ENCODE measurements at places on chromosomes 12 and 14.

- DNase-seq = no peak
Measured at GRCh38 chr12:103852498-103852997, 11.5 kb upstream of the NT5DC3 start.

DNA sequence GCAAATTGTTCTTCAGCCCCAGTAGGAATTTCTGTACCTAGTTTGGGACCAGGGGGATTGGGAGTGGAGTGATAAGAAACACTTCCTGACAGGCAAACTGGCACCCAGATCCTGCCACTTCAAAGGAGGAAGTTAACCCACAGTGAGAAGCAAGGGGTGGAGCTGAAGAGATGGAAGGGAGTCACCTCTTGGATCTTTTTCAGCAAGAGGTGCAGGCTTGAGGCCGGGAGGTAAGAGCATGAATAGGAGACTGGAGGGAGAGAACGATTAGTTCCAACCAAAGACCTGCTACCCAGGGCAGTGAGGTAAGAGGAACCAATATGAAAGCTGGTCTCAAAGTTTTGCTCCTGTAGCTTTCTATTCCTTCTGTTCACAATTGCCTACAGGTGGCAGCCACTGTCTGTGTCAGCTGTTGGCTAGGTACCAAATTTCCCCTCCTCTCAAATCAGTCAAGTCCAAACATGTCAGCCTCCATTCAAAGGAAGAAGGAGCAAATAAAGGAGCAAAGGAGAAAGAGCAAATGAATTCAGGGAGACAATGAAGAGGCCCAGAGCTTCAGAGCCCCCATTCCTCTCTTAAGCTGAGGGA is 14.9 kb upstream of the TAC3 start:
- DNase-seq = no peak

GRCh38 chr14:71694591-71695530 is 237.4 kb upstream of the RGS6 start:
- no peak for DNase-seq

DNA sequence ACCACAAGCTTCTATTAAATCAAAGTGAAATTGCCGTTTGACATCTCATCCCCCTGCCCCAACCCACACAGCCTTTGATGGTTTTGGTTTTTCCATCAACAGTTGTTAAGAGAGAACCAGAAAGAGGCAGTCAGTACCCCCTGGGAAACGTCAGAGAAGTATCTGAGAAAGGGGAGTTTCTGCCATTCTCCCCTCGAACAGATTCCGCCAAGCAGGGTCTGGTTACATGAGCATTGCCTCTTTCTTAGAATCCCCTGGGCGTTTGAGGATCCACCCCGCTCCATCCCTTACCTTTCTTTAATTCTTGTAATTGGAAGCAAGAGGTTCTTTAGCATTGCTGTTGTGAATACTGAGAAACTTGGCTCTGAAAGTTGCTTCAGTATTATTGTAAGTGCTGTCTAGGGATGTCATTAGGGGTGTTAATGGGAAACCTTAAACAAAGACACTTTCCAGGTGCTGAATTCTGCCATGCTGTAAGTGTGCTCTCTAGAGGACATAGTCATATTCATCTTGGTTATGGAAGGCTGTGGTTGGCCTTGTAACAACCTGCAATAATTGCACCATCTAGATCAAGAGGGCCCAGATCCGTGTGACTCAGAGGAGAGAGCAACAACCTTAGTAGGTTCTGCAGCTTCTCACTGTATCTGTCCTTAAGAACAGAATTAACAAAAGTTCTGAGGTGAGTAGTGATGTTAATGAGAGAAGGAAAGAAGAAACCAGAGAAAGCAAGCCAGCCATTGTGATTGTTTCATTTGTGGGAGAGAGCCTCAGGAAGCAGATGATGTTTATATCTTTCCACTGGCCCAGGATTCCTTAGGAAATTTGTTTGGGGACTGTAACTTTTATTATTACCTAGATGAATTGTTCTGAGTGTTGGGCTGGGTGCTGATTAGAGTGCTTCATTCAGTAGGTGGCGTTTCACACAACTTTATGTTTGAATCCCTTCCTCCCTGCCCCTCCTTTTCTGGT is 9.0 kb downstream of the TMBIM6 start:
- peak; percentile 50 for DNase-seq

DNA sequence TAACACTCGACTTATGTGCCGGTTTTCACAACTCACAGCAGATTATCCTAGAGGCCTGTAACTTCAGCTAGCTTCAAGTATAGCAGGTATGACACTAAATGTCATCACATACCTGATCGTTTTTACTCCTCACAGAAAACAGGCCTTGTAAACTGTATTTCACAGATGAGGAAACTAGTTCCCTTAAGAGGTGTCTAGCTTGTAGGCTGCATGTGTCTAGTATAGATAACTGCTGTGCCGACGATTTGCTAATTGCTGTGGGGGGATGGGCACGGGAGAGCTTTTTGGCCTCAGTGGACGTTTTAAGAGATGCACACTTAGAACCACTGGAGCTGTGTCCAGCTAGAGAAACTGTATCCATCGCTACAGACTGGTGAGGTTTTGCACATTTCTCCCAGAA is 78.8 kb downstream of the PAPOLA start:
- no peak for DNase-seq

DNA sequence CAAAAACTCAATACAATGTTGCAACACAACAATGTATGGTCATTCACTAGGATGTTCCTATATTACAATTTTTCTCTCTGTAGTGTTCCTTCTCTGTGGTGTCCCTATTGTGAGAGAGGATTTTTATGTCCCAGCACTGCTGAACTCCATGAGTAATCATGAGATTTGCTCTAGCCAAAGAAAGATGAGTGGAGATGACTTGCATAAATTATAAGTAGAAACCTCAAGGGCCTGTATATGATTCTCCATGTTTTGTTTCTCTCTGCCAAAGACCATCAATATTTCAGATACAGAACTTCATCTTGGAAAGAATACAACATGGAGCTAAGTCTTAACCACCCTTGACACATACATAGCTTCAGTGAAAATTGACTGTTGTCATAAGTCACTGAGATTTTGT is 579.1 kb downstream of the TMTC2 start:
- DNase-seq = no peak

- DNase-seq = peak; percentile 43
Measured at GRCh38 chr12:56628671-56629458, 1.3 kb downstream of the BAZ2A start.

DNA sequence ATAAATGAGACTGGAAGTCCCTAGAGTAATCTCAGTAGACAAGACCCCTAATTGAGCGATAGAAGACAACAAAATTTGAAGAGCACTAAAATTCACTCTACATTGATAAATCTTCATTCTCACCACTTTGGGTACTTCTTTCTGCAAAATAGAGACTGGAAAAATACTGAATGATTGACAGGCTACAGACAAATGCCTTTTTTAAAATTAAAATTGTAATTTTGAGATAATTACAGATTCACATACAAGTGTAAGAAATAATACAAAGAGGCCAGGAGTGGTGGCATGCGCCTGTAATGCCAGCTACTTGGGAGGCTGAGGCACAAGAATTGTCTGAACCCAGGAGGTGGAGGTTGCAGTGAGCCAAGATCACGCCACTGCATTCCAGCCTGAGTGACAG is 4.5 kb upstream of the CORO1C start:
- no peak for DNase-seq

GRCh38 chr12:21823581-21823980 is 49.1 kb upstream of the KCNJ8 start:
- DNase-seq = no peak

DNA sequence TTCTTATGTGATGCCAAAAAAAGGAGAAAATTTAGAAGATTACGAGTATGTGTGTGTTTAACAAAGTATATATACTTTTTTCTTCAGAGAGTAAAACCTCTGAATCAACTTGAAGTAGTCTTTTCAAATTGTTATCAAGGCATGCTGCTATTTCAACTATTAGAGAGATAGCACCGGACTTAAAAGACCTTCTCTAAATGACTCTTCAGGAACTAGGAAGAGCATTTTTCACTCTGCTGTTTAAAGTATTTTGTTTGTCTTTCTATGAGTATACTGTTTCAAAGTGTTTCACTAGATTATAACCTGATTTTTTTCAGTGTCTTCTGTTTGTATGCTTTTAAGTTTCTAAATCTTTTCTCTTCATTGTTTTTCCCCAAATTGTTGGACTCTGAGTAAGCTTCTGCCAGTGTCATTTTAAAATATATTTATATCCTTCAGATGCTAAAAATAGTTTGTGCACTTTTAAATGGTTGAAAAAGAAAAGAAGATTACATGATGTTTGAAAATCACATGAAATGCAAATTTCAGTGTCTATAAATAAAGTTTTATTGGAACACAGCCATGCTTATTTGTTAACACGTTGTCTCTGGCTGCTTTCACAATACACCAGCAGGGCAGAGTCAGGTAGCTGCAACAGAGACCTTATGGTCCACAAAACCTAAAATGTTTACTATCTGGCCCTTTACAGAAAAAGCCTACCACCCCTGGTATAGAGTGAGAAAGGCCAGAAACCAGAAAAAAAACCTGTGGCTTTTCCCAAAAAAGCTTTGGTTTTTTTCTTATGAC is 21.3 kb downstream of the CRADD start:
- no peak for DNase-seq

DNA sequence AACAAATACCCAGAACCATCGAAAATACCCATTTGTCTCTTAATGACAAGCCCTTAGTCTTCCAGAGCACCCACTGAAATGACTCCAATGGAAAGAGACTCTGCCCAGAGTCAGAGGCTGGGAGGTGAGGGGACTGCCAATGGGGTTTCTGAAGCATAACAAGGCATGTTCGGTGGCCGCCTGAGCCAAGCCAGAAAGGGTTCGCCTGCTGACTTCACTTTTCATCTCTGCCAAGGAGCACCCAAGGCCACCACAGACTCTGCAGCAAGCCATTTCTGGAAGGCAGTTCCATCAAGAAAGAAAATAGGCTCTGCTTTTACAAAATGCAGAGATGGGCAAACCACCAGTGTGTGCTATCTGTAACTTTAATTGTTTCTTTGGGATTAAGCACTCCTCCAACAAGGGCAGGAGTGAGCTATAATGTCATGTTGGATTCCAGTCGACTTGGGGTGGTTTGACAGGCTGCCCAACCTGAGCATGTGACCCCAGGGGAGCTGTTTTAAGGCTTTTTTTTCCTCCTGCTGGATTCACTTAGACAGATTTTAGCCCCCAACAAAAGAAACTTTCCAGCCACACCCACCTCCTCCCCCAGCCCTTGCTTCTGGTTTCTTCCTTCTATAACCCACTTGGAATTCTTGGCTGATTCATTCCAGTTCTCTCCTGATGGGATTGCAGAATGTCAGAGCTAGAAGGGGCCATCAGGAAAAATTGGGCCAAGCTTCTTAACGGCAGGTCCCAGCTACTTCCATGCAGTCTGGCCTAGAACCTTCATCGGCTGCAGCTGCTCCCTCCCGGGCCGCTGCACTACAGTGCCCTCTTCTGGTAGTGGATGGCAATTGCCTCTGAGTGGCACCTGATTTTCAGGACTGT is 24.1 kb downstream of the CKAP4 start:
- peak; percentile 65 for DNase-seq

DNA sequence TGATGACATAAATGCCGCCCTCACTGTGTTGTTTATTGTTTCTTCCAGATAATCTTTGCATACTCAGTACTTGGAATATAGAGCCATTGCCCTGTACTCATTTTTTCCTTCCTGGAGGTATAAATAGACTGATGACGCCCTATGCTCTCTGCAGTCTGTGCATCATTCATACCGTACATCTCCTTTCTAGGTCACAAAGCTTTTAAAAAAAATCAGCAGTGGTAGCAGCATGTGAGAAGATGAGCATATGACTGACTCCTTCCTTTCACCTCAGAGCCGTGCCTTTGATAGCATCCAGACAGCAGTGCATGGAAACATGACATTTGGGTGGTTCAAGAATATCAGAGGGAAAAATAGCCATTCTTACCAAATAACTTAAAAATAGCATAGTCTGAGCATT is 77.3 kb downstream of the PDE3A start:
- no peak for DNase-seq

DNA sequence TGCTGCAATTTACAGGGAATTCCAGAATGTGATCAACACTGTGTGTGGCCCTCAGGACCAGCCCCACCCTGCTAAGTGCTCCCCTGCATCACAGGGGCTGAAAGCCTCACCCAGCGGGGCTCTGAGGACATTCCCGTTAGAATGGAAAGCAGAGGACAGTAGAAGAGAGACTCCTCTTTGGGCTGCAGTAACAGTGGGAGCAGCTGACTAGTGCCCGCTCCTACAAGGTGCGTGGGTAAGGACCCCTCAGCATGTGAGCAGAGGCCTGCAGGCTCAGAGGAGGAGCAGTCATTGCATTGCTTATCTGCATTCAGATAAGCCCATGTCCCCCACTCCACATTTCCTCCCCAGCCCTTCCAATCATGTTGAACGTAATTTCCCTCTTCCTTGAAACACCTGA is 120.1 kb downstream of the ITPR2 start:
- no peak for DNase-seq

GRCh38 chr12:27221625-27222387 is 22.3 kb upstream of the STK38L start:
- DNase-seq = no peak

- no peak for DNase-seq
Measured at GRCh38 chr12:85092814-85093370, 56.7 kb downstream of the LRRIQ1 start.

DNA sequence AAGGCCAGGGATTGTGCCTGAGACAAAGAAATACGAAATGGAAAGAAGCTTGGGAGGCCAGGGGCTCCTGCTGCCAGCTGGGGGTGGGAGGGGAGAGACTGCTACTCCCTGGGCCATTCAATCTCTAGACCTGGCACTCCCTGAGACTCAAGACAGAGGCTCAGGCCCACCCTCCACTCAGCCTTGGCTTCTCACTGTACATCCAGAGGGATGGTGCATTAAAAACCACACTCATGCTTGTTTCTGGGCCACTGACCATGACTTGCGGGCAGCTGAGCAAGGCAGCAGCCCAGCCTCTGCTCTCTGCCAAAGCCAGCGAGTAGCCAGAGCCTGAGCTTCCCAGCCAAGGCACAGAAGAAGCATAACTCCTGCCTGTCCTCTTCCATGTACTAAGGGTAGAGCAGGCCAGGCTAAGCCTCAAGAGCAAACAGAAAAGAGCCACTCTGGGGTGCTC is 41.5 kb downstream of the PITPNM2 start:
- DNase-seq = no peak

- no peak for DNase-seq
Measured at GRCh38 chr14:55851301-55851700, 266.9 kb upstream of the PELI2 start.

DNA sequence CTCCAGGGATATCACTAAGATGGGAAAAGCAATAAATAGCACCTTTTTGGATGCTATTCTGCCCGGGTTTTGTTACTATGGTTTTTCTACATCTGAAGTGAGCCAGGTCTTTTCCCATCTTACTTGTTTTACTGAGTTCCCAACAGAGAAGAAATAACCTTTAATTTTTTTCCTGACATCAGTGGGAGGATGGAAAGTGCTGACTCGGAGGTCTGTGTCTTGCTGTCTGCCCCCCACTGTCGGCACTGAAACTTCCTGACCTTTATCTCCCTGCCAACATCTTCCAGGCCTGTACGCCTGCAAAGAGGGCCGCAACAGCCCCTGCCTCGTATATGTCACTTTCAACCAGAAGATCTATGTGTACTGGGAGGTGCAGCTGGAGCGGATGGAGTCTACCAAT is 11.0 kb downstream of the ITFG2 start:
- no peak for DNase-seq
